Esophagus muscularis mucosa (tissue), 4 donors: ENCODE measurements at places on chromosomes 2 and 18. TPM values are rescaled to one million over a fixed set of nuclear protein-coding genes. Genes with fewer than 3 reads are reported as not detected.

GRCh38 chr18:1958798-1959197, 612.5 kb downstream of the METTL4 start:
- H3K27me3 ChIP-seq = no peaks in the 10 kb centered on the region
- DNase-seq = no peak
- no peak overlapping the region for H3K27ac ChIP-seq
- H3K4me3 ChIP-seq = no peak overlapping the region

REG3G gene
- not detected for total RNA-seq

DNA sequence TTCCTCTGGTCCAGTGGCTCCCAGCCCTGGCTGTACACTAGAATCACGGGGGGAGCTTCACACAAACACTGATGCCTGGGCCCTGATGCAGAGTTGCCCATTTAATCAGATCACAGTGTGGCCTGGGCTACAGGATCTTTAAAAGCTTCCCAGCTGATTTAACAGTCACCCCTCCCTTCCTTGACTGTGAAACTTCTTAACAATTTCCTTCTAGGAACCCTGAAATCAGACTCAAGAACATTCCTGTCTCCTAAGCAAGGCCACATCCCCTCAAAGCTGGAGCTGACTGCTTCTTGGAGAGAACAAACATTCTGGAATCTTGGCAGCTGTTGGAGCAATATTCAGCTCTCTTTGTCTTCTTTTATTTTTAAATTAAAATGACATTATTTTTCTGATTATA, 88.7 kb downstream of the ADD2 start:
- no peak for DNase-seq
- H3K27me3 ChIP-seq = no peaks in the 10 kb centered on the region
- H3K4me1 ChIP-seq = no peaks in the 10 kb centered on the region
- no peak overlapping the region for H3K27ac ChIP-seq
- H3K36me3 ChIP-seq = no peaks in the 10 kb centered on the region

DNA sequence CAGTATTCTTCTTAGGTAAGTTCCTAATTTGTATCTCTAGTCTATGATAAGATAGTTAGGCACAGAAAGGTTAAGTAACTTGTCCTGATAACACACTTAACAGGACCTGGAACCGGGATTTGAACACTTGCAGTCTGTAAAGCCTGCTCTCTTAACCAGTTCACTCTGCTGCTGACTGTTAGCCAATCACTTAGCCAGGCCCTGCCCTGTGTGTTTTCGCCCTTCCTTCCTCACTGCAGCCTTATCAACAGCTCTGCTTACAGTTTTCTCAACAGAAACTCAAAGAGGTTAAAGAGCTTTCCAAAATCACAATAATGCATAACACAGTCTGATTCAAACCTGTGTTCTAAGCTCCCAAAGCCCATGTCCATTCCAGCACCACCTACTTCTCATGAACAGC, 151.7 kb downstream of the TRABD2A start:
- H3K36me3 ChIP-seq = no peaks in the 10 kb centered on the region
- no peak overlapping the region for H3K4me3 ChIP-seq
- peak; percentile 34 for DNase-seq
- no peaks in the 10 kb centered on the region for H3K4me1 ChIP-seq
- no peaks in the 10 kb centered on the region for H3K27me3 ChIP-seq
- no peak overlapping the region for H3K27ac ChIP-seq

EPHA4 gene
- total RNA-seq = 25.9 TPM

DNA sequence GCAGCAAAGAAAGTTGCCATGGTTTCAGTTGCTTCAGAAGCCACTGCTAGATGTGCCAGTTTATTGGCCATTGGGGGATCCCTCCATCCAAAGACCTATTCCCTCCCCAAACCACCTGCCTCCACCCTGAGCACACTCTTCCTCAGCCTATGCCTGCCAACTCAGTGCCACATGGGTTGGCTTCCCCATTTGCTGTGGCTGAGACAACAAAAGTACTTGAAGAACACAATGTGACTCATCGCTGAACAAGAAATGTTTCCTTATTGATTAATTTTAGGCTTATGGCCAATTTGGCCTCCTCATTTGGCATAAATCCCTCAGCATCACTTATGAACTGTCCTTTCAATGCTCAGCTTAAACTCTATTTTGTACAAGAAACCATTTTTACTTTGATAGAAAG, 215.9 kb downstream of the TMEM247 start:
- no peaks in the 10 kb centered on the region for H3K27me3 ChIP-seq
- H3K4me3 ChIP-seq = no peak overlapping the region
- H3K27ac ChIP-seq = no peak overlapping the region
- no peaks in the 10 kb centered on the region for H3K36me3 ChIP-seq
- H3K4me1 ChIP-seq = peaks cover 10% of the 10 kb centered on the region
